ENCODE measurements at places on chromosomes 16 and 17. TPM values are rescaled to one million over a fixed set of nuclear protein-coding genes. Genes with fewer than 3 reads are reported as not detected.

DNA sequence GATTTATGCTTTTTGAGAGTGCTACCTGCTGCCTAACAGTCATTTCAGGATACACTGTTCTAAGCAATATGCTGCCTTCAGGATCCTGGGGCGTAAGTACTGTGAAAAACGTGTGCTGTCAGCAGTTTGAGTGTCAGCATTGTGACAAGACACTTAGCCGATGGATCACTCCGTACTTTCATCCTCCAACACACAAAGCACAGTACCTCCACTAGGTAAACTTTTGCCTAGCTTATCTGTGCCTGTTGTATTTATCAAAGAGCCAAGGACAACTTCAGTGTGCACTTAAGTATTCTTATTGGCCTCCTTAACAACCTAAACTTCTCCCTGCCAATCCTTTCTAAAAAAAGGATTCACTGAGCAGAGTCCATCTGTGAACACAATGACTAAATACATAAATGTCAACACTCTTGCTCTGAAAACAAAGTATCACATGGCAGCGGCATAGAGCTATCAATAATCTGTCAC, 33.8 kb upstream of the PHLPP2 start:
- no peak for DNase-seq

GRCh38 chr16:74199842-74200124, 96.8 kb upstream of the PSMD7 start:
- no peak for DNase-seq

DNA sequence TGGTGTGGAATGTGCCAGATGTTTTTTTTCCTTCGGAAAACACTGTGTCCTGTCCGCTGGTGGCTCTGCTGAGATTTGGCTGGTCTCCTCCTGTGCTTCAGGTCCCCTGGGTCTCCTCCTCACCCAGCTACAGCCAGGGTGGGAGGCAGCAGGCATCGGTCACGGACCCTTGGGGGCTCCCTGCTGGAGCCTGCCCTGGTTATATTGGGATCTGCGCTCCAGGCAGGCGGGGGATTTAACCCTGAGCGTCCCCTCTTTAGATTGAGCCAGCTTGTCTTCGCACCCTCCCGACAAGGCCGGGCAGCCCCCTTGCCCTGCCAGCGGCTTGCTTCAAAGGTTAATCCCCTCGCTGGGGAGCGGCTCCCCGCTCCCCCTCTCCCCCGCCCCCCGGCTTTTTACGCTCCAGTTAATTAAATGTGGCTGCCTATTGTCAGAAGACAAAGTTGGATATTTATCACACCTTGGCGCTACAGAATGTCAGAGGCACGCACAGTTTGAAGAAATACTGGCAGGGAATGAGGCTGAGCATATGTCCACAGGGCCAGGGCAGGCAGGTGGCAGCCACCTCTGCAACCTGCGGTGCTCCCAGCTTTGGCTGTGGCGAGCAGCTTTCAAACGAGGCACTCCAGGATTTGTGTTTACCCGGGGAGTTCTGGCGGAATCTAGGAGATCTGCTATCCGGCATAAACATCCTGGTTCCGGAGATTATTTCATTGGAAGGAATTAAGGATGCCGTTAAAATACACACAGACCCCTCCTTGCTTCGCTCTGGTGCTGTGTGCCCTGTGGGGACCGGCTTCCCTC, 38.2 kb upstream of the GSE1 start:
- DNase-seq = no peak

DNA sequence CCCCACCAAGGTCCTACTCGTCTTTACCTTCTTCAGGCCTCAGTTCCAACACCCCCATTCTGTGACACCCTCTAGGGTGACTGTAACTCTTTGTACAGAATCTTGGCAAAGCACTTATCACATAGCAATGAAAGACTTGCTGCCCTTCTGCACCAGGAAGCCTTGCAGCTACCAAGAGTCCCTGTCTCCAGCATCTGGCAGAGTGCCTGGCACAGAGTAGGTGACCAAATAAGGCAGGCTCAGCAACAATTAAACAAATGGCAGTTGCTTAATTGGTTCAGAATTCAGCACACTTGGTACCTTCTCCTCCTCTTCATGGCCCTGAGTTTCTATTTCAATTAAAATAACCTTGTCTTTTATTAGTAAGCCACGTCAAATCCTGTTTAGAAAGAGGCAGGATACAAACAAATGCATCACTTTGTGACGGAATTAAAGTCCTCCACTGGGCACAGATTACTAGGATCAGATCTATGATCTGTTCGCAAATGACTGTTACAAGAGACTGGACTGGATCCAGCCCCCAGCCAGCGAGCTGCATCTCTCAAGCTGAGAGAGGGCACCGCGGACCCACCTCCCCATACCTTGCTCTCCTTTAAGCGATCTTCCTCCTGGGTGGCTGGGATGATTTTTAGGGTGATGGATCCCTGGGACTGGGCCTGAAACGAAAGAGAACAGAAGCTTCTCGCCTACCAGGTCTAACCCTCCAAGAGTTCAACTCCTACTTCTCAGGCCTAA, 9.4 kb downstream of the MPP3 start:
- no peak for DNase-seq

DNA sequence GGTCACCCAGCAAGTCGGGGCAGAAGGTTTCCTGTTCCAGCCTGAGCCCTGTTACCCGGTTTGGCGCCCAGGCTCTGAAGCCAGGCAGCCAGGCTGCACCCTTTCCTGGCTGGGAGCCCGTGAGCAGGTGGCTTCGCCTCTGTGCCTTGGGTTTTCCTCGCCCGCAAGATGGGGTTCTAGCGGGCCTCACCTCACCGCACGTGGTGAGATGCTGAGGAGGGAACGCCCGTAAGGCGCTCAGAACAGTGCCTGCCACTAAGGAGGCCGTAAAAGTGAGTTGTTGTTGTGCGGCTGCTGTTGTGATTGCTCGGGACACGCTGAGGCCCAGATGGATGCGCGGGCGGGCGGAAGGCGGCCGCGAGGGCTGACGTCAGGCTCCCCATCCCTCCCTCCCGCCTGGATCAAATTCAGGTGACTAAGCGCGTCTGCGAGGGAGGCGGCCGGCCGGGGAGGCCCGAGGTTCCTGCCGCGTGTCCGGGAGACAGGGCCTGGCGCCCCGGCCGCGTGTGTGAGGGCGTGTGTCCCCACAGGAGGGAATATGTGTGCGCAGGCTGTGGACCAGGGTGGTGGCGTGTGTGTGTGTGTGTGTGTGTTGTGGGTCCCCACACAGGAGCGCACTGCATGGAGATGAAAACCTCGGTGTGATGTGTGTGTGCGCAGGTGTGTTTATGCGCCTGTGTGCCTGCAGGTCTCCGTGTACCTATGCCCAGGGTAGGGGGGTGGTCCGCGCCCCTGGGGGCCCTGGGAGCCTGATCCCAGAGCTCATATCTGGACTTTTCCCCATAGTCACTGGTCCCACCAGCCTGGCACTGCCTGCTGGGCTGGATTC, 4.3 kb downstream of the CAMKK1 start:
- DNase-seq = peak; percentile 85

DNA sequence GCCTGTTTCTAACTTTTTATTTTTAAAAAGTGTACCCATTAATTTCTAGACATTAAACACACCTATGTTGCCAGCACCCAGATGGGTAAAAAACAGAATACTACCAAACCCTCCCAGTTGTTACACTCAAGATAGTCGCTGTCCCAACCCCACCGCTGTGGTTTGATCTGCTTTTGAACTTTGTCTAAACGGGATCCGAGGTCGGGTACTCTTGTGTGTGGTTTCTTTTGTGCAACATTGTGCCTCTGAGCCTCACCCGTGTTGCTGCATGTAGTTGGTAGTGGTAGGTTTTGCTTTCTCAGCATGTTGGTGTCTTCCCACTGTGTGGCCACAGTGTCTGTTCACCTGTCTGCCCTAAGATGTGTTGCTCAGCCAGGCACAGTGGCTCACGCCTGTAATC, 4.3 kb downstream of the KLHL36 start:
- no peak for DNase-seq

- no peak for DNase-seq
Measured at GRCh38 chr17:77786740-77787505, 171.6 kb upstream of the TNRC6C start.

- no peak for DNase-seq
Measured at GRCh38 chr17:79073706-79074088, 927 bp upstream of the ENGASE start.

- DNase-seq = no peak
Measured at GRCh38 chr16:20147091-20147490, 73.4 kb upstream of the GPR139 start.

GRCh38 chr17:49327835-49328784, 33.9 kb downstream of the ZNF652 start:
- peak; percentile 10 for DNase-seq

- DNase-seq = no peak
Measured at GRCh38 chr17:17564896-17565295, 26.6 kb downstream of the PEMT start.

- peak; percentile 88 for DNase-seq
Measured at GRCh38 chr16:47574091-47575054, 113.2 kb downstream of the PHKB start.

GRCh38 chr16:12675046-12675445, 128.6 kb downstream of the CPPED1 start:
- no peak for DNase-seq

- no peak for DNase-seq
Measured at GRCh38 chr17:29018788-29019474, 13.1 kb upstream of the SEZ6 start.

GRCh38 chr17:42784811-42785592, 4.6 kb downstream of the WNK4 start:
- DNase-seq = no peak

- no peak for DNase-seq
Measured at GRCh38 chr17:42305543-42306384, 17.5 kb downstream of the STAT5A start.

DNA sequence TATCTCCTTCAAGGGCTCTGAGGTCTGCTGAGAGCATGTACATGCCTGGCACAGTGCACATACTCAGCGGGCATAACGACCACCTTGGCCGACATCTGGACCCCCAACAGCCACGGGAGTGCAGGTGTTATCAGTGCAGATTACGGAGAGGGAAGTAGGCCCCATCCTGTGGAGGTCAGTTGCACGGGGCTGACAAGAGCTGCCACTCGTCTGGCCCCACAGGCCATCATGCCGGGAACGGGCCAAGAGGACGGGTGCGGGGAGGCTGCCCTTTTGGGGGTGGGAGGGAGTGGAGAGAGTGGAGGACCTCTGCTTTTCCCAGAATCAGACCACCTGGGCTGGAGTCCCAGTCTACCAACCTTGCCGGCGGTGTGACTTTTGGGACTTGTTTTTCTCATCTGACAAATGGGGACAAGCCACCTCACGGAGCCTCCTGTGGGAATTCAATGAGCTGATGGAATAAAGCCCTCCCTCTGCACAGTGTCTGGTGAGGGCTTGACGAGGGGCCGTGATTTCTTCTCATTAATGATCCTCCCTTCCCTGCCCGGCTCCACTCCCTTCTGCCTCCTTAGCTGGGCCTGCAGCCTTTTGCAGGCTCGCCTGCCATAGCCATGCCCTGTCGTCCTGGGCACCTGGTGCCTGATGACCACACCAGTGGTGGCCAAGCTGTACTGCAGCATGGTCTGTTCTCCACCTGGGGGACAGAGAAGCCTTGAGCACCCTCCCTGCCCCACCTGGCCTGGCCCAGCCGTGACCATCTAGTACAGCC, 4.6 kb downstream of the PRSS33 start:
- no peak for DNase-seq

GRCh38 chr16:16004314-16004749, 54.9 kb downstream of the ABCC1 start:
- peak; percentile 68 for DNase-seq

DNA sequence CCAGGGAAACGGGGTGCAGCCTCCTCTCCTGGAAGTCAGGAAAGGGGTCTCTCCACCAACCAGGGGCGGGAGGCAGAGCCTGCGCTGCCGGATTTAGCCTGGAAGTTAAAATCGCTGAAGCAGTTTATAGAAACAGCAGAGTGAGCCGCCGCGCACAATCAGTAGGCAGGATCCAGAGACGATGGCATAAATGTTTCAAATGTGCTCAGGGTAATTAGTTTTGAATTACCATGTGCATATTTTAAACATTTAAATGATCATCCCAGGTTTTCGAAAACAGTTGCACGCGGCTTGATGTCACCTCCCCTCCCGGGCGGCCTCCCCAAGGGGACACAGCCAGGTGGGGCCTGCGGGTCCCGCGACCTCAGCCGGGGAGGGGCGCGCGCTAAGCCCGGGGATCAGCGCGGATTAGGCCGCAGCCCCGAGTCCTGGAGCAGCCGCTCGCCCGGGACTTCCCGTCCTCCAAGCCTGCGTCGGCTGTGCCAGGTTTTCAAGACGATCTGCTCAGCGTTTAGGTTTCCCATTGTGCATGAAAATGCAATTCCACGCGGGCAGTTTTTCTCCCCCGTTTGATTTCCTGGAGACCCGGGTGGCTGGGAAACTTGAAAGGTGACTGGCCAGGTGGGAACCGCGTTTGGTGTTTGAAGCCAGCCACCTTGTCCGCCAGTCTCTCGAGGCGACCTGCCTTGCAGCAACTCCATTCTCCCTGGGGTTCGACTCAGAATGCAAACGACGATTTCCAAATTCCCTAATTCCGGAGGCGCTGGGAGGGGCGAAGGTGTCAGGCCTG, 78.3 kb downstream of the RPA1 start:
- no peak for DNase-seq

GRCh38 chr17:57622683-57623433, 122.2 kb downstream of the CCDC182 start:
- DNase-seq = peak; percentile 80

- peak; percentile 75 for DNase-seq
Measured at GRCh38 chr17:44348234-44348987, 3.3 kb downstream of the GRN start.

GRCh38 chr16:85374571-85374872, 238.6 kb upstream of the GSE1 start:
- no peak for DNase-seq

- no peak for DNase-seq
Measured at GRCh38 chr17:5431949-5432556, 6.9 kb downstream of the C1QBP start.

GRCh38 chr17:50183421-50183994, 17.7 kb downstream of the SGCA start:
- no peak for DNase-seq

DNA sequence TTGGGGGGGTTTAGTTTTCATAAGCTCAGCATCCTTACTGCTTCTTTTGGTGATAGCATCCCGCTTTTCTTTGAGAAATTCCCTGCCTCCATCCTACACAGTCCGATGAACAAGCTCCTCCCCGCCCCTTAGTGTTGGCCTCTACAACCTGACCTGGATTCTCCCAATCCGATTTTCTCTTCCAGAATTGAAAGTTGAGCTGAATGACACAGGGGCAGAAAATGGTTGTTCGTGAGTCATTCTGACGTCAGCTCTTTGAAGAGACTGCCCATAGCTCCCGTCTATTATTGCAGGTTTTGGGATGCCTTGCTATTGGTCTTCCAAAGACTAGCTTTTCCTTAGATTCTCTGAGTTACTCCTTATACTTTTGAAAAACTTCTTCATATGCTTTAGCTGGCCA, 279.7 kb downstream of the SLC39A11 start:
- DNase-seq = peak; percentile 90

- no peak for DNase-seq
Measured at GRCh38 chr16:51559901-51560300, 408.8 kb upstream of the SALL1 start.

The TBX4 gene
- not detected for total RNA-seq

The STX1B gene
- total RNA-seq = 1.0 TPM

The GHDC gene
- total RNA-seq = 13.3 TPM

The GP1BA gene
- not detected for total RNA-seq

The PDE6G gene
- 0.35 TPM for total RNA-seq

The MT1A gene
- not detected for total RNA-seq

The LHX1 gene
- total RNA-seq = 1.3 TPM

The HASPIN gene
- total RNA-seq = 27.9 TPM

The RNU2-1 gene
- not detected for total RNA-seq

The INCA1 gene
- not detected for total RNA-seq

The ALDOC gene
- total RNA-seq = 17.1 TPM

The ARL5C gene
- total RNA-seq = not detected

The KRTAP3-2 gene
- total RNA-seq = not detected

The GRAP gene
- total RNA-seq = 0.11 TPM

The RMI2 gene
- total RNA-seq = 9.4 TPM

The HBM gene
- not detected for total RNA-seq

The GPRC5B gene
- 1.2 TPM for total RNA-seq

The KREMEN2 gene
- total RNA-seq = 2.5 TPM
